Fibroblast of skin of abdomen (primary cell): ENCODE measurements at places on chromosomes 1 and 21.

GRCh38 chr1:229671310-229671709 is 45.3 kb downstream of the URB2 start:
- no peak for DNase-seq

DNA sequence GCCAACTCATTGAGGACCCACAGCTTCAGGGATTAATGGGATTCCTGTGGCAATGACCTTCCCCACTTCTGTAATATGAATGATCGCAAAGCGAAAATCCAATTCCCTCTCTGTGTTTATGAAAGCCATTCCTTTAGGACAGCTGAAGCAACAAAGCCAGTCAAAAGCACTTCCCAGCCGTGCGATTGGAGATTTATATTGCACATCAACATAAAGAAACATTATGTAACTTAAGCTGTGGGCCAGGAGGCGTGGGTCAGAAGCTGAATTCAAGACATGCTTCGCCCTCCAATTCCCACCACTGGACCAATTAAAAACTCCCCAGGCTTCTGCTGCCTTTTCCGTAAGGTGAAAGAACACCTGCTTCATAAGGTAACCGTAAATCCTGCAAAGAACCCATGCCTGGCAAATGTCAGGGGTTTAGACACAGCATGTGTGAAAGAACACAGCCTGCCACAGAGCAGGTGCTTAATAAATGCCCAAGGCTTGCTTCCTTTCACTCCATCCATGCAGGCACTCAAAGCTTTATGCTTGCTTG is 138.9 kb upstream of the SOD1 start:
- DNase-seq = peak; percentile 25

DNA sequence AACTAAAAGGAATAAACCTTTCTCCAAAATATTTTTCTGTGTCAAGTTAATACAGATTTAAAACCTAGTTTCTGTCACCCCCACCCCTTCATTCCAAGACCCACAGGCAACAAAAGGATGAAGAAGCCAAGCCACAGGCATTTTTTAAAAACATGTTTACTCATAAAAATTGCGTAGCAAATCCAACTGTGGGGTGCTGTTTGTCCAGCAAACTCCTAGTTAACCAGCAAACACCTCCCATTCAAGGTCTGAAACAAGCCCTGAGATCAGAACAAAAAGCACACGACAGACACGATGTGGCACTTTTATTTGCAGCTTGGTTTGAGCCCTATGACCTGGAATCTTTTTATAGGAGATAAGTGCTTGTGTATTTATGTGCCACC is 149.9 kb upstream of the CAMK1G start:
- DNase-seq = no peak

- DNase-seq = no peak
Measured at GRCh38 chr1:226038661-226039060, 23.9 kb upstream of the H3-3A start.

DNA sequence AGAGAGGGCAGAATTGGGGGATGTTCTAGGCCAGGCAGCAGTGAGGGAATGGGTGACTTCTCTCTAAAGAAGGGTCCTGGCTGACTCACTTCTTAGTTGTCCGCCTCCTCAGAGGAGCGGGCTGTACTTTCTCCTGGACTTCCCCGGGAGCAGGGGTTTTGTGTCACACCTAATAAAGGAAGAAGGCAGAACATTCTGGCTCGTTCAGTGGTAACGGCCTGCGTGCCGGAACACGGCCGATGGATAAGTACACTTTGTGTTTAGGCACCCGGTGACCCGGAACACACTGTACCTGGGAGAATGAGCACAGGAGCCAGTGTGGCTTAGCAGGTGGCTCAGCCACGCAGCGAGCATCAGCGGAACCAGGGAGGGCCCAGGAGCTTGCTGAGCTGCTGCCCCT is 84.7 kb downstream of the FBXO2 start:
- no peak for DNase-seq

- DNase-seq = peak; percentile 73
Measured at GRCh38 chr21:25385911-25386474, 221.3 kb downstream of the MRPL39 start.

DNA sequence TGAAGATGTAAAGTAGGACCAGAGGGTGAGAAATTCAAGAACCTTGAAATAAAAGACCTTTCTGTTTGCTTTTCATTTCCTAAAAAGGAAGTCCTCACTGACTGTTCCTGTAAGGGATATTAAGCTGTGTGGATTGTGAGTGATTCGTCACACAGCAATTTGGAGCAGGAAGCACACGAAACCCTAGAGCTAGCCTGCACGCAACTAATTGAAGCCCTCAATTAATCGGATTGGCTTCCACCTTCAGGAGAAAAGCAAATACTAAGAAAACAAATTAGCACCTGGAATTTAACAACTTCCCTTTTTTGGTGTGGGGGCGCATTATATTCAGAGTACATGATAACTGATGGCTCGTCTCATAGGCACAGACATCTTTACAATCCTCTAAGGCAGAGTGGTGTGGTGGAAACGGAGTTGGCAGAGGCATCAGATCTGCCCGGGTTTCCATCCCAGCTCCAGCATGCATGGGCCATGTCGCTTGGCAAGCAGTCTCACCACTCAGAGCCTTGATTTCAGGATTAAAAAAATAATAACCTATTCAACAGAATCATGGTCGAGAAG is 95.2 kb downstream of the KCNJ15 start:
- DNase-seq = peak; percentile 95

DNA sequence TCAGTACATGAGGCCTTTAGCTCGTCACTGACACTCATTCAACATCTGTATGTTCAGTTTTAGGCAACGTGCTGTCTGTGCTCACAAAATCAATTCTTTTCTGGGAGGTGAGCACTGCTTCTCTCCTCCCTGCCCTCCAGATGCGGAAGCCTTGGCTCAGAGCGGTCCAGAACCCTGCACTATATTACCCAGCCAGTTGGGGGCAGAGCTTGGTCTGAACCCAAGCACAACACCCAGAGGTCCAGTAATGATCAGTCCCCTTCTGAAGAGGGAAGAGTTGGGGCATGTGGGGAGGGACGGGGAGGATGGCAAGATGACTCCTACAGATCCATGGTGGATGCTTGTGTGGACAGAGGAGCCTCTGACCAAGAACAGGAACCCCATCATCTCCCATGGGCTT is 5.6 kb upstream of the DSCAM start:
- DNase-seq = no peak

GRCh38 chr1:8599646-8600212 is 217.7 kb downstream of the RERE start:
- DNase-seq = no peak

- peak; percentile 58 for DNase-seq
Measured at GRCh38 chr1:215911406-215911968, 344.4 kb downstream of the KCTD3 start.

GRCh38 chr1:216945538-216946080 is 222.4 kb upstream of the ESRRG start:
- no peak for DNase-seq
